Activated naive CD4-positive, alpha-beta T cell (primary cell): ENCODE measurements at places on chromosomes 7 and 10.

DNA sequence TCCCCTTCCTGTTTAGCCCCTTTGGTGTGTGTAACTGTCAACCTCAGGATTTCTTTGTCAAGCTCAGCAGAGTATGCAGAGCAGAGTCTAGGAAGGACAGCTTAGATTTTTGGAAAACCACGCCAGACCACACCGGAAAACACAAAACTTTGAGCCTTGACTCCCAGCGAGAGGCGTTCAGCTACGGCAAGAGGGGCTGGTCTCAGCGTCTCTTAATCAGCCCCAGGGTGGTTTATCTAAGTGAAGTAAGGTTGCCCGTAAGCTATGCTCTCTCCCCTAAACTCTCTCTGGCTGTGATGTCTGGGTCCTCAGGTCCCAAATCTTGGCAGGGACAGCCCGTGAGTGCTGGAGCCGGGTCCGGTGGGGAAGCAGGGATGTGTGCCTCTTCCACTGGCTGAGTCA is 230.9 kb downstream of the KLF6 start:
- no peak for DNase-seq

DNA sequence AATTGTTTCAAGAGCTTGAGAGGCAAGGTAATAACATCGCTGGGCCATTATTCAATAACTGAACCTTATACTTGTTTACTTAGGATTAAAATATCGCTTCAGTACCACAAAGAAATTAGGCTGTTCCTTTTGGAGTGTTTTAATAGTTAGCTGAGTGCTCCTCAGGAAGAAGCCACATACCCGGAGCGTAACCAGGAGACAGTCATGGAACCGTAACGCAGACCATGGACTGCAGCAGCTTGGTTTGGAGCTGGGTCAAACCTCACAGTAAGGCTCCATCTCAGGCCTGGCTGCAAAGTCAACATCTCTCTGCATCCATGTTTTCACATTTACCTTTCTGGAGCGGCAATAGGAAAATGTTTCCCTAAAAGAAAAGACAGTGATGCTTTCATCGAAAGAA is 599.0 kb downstream of the TNS3 start:
- DNase-seq, result no peak

GRCh38 chr7:101614098-101614938 is 14.8 kb downstream of the MYL10 start:
- no peak for DNase-seq

DNA sequence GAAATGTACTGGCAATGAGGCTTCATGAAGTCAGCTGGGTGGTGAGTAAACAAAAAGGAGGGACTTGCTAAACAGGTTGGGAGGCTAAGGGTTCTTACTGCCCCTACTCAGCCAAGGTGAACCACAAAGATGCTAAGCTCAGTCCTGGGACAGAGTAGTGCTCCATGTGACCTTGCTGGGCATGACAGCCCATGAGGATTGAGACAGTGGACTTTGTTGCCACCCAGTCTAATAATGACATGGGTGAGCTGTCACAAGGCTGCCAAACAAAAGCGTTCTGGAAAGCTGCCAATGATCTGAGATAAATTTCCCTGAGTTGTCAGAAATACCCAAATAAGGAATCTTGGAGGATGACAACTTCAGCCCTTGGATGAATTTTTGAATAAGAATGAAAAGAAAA is 75.2 kb downstream of the CLEC2L start:
- DNase-seq, result no peak

DNA sequence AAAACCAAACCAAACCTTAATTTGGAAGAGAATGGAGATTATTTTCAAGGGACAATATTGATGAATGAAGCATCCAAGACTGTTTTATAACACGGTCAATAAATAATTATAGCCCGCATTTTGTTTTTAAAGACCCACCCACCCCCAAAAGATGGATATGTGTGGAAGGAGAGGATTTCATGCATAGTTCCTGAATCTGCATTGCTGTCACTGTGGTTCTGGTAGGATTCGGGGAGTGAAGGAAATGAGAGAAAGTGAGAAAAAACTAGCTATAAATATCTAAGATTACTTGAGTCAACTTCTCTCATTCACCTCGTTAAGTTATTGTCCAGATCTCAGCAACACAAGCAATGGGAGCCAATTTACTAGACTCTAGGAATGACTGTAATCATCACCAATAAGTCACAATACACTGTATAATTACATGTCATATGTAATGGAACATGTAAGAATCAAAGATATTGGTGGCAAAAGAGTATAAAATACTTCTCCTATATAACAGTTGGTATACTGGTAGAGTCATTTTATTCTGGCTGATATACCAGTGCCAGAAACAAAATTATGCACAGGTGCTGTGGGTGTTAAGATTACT is 30.2 kb downstream of the NAMPT start:
- no peak for DNase-seq

DNA sequence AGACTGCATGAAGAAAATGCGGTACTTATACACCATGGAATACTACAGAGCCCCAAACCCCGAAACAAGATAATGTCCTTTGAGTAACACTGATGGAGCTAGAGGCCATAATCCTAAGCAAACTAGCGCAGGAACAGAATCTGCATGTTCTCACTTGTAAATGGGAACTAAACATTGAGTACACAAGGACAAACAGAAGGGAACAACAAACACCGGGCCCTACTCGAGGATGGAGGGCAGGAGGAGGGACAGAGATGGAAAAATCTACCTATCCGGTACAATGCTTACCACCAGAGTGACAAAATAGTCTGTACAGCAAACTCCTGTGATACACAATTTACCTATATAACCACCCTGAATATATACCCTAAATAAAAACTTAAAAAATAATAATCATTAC is 507.9 kb downstream of the IPMK start:
- no peak for DNase-seq

DNA sequence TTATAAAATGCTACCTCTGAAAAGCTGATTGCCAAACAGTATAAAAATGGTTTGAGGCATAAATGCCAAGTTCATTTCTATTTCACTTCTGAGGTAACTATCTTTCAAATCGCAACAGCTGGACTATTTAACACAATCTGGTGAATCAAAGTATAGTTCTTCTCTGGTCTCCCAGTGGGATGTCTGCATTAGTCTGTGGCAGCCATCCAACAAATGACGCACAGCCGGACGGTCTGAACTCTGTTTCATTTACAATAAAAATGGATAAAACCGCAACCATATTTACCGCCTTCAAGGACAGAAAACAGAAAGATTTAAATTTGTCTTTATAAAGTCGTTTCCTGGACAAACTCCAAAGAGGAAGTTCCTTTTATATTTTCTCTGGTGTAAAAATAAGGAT is 41.9 kb downstream of the ENO4 start:
- no peak for DNase-seq

- DNase-seq, result no peak
Measured at GRCh38 chr10:105413997-105414396, 772.9 kb downstream of the SORCS3 start.

DNA sequence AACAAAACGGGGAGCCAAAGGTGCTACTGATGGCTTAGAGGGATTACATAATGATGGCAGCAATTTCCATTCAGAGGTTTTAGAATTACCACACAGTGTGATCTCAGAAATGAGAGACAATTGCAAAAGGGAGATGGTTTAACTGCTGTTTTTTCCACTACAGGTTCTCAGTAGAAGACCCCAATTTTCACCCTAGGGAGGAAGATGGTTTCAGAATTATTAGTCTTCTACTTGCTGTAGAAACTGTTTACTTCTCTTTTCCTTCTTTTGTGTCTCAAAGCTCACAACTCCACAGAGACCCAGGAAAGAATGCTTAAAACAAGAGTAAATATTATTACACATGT is 226.5 kb downstream of the INHBA start:
- no peak for DNase-seq

DNA sequence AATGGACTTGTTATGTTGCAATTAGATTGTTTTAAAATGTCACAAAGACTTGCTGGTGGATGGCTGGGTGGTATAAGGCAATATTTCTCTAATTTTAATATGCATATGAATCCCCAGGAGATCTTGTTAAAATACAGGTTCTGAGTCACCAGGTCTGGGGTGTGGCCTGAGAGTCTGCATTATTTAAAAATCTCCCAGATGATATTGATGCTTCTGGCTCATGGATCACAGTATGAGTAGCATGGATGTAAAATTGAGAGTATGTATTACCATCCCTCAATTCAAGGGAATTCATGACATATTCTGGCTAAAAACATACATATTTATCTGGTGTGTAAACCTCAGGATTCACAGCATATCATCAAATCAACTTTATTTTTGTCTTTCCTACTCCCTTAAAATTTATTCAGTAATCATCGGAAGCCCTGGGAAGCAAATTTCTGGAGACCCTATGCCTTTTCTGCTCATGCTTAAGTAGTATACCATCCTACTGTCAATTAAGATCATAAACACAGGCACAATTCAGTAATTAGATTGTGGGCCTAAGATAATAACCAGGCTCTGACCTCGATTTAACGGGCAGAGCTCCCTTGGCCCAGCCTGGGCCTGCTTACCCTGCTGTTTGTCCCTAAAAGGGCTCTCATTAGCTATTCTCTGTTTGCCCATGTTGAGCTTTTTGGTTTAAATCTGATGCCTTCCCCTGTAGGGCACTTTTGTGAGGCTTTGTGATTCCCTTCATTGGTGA is 29.6 kb upstream of the ICA1 start:
- DNase-seq, result no peak

- no peak for DNase-seq
Measured at GRCh38 chr7:134782121-134782623, 2.7 kb downstream of the CALD1 start.

GRCh38 chr7:29639886-29640595 is 76.4 kb downstream of the PRR15 start:
- DNase-seq, result no peak

DNA sequence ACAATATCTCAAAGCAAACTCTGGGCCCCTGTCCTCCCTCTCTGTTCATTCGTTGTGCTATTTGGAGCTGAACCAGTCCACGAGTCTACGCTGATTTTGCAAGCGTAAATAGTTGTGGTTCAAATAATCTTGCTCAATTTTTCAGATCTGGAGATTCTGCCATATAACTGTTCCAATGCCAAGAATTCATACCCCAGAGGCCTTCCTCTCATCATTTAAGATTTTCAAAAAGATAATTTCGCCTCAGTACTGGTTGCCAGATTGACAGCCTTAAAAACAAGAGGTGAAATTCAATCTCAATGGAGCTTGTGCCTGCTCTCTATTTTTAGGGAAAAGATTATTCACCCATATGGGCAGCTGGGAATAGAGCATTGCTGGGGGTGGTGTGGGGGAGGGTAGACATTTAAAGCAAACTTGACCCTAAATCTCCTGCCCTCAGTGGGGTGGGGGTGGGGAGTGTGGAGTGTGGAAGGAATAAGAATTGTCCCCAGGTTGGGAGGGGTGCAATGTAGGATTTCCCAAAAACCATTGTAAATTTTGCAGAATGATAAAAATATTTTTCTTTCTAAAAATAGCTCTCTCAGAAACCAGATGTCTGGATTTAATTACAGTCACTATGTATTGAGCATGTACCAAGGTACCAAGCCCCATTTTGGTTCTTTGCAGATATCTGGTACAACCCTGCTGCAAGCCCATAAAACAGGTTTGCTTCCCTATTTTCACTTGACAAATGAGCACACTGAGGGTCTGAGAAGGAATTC is 104.7 kb upstream of the EEPD1 start:
- DNase-seq, result no peak

DNA sequence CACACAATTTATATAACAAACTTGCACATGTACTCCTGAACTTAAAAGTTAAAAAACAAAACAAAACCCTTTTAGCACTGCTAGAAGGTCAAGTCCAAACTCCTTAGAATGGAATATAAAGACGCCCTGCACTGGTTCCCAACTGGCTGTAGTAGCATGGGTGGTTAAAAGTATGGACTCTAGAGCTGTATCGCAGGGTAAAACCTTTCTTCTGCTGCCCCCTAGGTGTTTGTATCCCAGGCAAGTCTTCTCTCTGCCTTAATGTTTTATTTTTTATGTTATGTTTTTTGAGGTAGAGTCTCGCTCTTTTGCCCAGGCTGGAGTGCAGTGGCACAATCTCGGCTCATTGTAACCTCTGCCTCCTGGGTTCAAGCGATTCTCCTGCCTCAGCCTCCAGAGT is 35.2 kb downstream of the LSMEM1 start:
- DNase-seq, result no peak

- no peak for DNase-seq
Measured at GRCh38 chr10:98295401-98295811, 27.4 kb upstream of the LOXL4 start.

GRCh38 chr7:153682628-153683027 is 369.6 kb upstream of the DPP6 start:
- DNase-seq, result no peak

DNA sequence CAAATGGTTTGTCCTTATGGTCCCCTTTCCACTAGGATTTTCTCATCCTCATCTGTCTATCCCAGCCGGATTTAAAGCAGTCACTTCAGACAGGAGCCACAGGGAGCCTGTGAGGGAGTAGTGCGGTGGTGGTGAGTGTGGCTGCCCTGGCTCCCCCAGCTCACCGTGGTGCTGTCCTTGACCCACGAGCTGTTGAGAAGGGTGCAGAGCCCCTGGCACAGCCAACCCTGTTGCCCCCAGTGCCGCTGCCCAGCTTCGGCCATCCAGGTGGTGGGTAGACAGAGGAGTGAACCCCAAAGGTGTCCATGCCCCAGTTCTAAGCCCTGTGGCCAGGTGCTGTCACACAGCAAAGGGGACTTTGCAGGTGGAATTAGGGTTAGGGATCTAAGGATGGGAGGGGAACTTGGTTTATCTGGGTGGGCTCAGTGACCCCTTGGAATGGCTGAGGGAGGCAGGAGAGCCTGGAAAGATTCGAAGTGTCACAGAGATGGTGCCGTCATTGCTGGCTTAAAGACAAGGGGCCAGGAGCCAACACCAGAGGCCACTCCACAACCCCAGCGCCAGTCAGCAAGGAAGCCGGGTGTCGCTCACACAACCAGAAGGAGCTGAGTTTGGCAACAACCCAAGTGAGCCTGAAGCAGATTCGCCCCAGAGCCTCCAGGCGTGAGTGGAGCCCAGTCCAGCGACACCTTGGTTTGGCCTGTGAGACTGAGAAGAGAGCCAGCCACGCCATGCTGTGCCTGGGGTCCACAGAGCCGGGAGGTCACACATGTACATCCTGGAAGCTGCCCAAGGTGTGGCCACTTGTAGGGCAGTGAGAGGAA is 142.4 kb downstream of the ADCY1 start:
- no peak for DNase-seq

GRCh38 chr10:30594077-30594476 is 35.5 kb downstream of the LYZL2 start:
- no peak for DNase-seq

DNA sequence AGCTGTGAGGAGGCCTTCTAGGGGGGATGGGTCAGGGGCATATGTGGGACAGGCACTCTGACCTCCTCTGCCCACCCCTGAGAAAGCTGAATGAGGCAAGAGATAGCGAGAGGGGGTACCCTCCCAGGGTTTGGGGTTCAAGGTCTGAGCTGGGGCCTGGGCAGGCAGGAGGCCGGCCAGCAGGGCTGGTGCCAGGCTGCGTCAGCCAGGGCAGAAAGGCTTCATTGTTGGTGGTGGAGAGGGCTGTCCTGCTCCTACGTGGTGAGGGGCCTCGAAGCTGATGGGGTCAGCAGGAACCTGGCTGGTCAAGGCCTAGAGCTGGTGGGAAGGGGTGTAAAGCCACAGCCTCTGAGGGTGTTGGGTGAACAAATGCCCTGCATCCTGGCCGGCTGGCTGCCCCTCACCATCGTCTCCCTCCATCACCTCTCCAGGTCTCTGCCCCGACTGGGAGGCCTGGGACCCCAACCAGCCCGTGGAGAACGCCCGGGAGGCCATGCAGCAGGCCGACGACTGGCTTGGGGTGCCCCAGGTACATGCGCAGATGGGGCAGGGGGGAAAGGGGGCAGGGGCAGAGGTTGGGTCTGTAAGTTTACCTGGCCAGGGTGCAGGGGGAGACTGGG is 6.6 kb downstream of the FLNC start:
- no peak for DNase-seq

GRCh38 chr10:18710201-18710653 is 51.0 kb downstream of the ARL5B start:
- DNase-seq, result no peak
